ENCODE measurements at places on chromosomes 12 and 14.
A peak's percentile ranks its signal among the peaks of the same experiment; 100 is the strongest.

DNA sequence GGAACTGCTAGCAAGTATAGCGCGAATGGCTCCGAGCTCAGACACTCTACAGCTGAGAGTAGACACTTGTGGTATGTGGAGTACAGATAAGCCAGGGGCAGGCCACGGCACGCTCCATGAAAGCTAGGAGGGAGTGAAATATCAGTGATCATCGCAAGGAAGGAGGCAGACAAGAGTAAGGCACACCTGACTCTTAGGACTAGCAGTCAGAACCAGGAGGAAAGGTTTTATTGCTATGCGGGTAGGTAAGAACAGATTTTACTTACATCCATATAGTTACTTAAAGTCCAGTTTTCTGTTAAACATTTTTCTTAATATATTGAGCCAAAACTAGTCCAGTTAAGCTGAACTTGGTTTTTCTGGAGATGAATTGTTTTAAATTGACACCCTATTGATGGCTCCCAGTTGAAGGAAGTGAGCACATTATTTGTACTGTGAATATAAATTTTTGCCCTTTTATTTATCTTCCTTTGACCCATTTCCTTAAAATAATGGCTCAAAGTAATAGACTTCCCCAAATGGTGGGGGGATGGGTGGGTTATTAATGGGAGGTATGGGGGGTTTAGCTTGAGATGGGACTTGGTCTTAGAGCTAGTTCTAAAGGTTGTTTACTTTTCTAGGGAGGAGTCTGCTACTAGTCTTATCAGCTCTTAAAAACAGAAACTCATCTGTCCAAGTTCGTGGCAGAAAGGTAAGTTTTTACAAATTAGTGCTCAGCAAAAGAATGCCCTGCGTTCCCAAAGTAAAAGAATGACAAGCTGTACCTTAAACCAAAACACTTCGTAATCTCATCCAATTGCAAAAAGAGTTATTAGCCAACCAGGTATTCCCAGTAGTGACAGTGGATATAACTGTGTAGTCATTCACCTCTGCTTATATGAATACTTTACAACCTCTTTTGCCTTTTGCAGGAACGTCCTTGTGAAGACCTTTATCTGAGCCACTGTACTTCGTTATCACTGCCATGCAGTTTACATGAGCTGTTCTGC lies 5.8 kb downstream of the HNRNPA1 start:
- peak overlapping the region; percentile 8 for H3K4me3 ChIP-seq
- no peaks in the 10 kb centered on the region for H3K27me3 ChIP-seq
- peak overlapping the region; percentile 73 for H3K27ac ChIP-seq
- no peaks in the 10 kb centered on the region for H3K36me3 ChIP-seq
- peaks cover 38% of the 10 kb centered on the region for H3K4me1 ChIP-seq
- no peak for DNase-seq

- H3K27ac ChIP-seq = no peak overlapping the region
- peaks cover 24% of the 10 kb centered on the region for H3K27me3 ChIP-seq
- no peaks in the 10 kb centered on the region for H3K36me3 ChIP-seq
- H3K4me1 ChIP-seq = peaks cover 3% of the 10 kb centered on the region
These were observed 3.5 kb downstream of the TRPV4 start for GRCh38 chr12:109829667-109830066.

DNA sequence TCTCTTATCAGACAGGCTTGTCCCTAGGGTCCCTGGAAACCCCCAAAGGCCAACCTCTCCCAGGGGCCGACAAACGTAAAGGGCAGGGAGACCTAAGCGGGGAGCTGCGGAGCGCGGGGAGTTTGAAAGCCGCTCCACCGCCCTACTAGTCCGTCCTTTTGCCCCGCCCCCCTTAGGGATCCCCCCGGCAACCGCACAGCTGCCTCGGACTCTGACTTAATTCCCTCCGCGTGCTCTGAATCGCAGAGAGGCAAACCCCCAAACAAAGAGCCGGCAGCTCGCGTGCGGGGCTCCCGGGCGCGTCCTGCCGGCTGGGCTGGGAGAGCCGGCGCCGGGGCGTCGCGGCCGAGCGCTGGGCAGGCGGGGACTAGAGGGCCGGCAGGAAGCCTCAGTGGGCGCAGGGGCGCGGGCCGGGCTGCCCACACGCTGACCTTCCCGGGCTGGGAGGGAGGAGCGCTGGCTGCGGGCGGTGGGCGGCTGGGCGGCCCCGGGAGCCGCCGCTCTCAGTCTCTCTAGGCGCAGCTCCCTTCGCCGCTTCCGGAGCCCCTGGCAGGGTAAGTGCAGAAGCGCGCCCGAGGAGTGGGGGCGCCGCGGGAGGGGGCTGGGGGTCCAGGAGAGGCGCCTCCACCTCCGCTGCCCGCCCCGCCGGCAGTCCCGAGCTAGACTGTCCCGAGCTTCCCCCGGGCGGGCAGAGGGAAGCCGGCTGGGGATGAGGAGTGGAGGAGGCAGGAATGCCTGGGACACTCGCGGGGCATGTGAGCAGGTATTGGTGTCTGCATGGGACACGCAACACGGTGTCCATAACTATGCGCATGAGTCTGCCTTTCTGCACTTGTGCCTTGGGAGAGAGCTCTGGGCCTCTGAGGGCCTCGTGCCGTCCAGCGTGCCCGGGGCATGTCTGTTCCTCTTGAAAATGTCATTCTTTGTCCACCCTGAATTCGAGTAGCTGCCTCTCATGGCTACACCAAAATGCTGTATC lies at the start of gene TSPAN11:
TSPAN11 (plus strand) TSS at position 506 of the 979 bp plus-strand sequence. CDS start 27,244 bp downstream, outside the sequence.
- no peaks in the 10 kb centered on the region for H3K4me1 ChIP-seq
- H3K27ac ChIP-seq = no peak within 1 kb of the TSS
- DNase-seq = peak; percentile 42
- no peak within 1 kb of the TSS for H3K4me3 ChIP-seq
- no peaks in the 10 kb centered on the region for H3K36me3 ChIP-seq
- peaks cover 52% of the 10 kb centered on the region for H3K27me3 ChIP-seq

DNA sequence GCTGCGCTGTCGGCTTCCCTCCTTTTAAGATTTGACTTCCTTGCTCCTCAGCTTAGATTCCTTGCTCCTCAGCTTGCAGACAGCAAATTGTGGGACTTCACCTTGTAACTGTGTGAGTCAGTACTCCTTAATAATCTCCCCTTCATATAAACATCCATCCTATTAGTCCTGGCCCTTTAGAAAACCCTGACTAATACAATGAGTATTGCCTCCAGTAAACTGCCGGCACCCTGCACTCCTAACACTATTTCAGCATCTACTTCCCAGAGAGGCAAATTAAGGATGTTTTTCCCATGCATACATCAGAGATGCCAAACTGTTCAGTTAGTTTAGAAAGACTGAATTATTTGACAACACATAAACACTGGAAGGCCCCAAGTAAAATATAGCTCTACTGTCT lies 611.3 kb upstream of the TMEM132C start:
- no peak overlapping the region for H3K4me3 ChIP-seq
- no peaks in the 10 kb centered on the region for H3K4me1 ChIP-seq
- peaks cover 1% of the 10 kb centered on the region for H3K27me3 ChIP-seq
- H3K36me3 ChIP-seq = no peaks in the 10 kb centered on the region

DNA sequence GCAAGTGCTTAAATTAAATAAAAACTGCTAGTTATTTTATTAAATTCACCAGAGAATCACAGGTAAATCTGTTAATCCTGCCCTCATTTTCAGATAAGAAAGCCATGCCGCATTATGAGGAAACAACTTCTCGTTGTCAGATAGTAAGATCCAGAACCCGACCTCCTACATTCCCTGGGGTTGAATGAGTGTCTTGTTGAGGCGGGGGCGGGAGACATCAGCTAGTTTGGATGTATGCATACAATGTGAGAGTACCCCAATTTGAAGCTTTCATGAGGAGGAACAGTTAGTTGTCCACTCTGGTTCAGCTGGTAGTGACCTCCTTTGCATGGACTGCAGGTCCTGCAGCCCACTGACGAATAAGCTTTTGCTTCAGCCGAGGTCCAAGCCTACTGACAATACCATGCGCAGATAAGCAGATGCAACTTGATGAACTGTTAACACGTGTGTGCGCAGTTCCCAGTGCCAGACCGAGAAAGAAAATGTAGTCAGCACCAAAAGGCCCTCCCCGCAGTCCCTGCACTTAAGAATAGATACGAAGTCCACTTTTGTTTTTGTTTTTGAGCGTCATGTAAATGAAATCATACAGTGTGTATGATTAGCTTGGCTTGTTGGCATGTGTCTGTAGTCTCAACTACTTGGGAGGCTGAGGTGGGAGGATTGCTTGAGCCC lies 34.9 kb downstream of the EVL start:
- H3K27me3 ChIP-seq = no peaks in the 10 kb centered on the region
- H3K27ac ChIP-seq = peak overlapping the region; percentile 87

Data from activated CD8-positive, alpha-beta T cell treated with anti-CD3 and anti-CD28 coated beads for 36 hours (primary cell).